ENCODE measurements at places on chromosomes 2 and 18. TPM values are rescaled to one million over a fixed set of nuclear protein-coding genes. Genes with fewer than 3 reads are reported as not detected.

- H3K4me3 ChIP-seq: no peak overlapping the region
- peaks cover 8% of the 10 kb centered on the region for H3K27me3 ChIP-seq
- DNase-seq: no peak
- H3K27ac ChIP-seq: no peak overlapping the region
- peaks cover 10% of the 10 kb centered on the region for H3K4me1 ChIP-seq
These were observed 15.5 kb upstream of the IL1RN start for GRCh38 chr2:113111823-113112287.

Gene MYL12B
- 310 TPM for total RNA-seq

DNA sequence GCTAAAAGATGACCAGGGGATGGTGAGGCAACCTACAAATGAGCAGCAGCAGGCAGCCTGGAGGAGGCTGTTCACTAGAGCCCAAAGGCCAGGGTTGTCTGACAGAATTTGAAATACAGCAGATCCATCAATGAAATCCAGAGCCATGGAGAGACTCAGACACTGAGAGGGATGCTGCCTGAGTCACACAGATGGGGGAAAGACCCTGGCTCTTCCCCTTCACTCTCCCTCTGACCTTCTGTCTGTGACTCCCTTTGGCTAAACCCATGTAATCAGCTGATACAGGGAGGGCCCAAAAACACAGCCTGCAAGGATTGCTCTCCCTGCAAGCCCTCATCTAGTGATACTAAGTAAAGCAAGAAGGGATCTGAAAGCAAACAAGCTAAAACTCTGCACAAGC lies 166.5 kb upstream of the SPOPL start:
- DNase-seq: no peak
- H3K27me3 ChIP-seq: no peaks in the 10 kb centered on the region
- H3K4me3 ChIP-seq: no peak overlapping the region
- H3K4me1 ChIP-seq: no peaks in the 10 kb centered on the region

GRCh38 chr2:13545320-13545719 lies 828.6 kb downstream of the TRIB2 start:
- H3K27ac ChIP-seq: no peak overlapping the region
- H3K36me3 ChIP-seq: no peaks in the 10 kb centered on the region
- H3K4me1 ChIP-seq: no peaks in the 10 kb centered on the region
- no peak overlapping the region for H3K4me3 ChIP-seq
- H3K27me3 ChIP-seq: no peaks in the 10 kb centered on the region

Gene CABLES1
- 0.39 TPM for total RNA-seq

Gene MAP3K19
- total RNA-seq: not detected

DNA sequence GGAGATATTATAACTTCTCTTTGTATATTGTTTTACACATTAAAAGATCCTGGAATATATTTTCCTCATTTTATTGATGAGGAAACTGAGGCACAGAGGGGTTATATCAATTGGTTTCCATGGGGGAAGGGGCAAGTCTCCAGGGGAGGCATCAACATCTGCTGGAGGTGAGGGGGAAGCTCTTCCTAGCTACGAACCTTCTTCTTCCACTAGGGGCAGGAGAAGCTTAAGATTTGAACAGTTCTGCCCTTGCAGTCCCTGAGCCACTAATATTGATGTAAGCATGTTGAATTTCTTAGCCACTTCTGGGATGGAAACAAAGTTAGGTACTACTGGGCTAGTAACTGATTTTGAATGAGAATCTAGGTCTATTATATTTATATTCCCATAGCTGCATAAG lies 140.1 kb upstream of the AQP4 start:
- no peak for DNase-seq
- peaks cover 4% of the 10 kb centered on the region for H3K27me3 ChIP-seq
- no peak overlapping the region for H3K4me3 ChIP-seq

DNA sequence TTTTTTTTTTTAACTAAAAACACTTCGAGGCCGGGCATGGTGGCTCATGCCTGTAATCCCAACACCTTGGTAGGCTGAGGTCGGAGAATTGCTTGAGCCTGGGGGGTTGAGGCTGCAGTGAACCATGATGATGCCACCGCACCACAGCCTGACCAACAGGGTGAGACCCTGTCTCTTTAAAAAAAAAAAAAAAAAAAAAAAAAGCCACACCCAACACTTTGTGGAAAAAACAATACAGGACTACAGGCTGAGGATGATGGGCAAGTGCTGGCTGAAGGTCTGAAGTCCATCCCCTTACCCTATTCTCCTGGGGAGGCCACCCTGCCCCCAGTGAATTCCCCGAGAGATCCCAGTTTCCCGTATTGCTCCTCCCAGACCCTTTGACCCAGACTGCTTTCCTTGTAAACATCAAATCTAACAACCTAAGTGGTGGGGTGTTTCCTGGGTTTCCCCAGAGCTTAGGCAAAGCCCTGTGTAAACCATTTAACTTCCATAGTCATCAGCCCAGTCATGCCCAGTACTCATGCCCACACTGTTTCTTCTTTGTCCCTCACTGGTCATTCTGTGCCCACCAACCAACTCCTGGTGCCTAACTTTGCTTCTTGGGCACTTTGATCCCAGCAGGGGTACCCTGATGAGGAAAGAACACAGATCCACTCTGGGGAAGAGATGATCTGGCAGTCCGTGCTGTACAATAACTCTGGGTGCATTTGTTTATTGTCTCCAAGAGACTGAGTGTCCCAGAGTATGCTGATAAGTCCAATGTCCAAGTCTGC lies 5.8 kb upstream of the TMEM37 start:
- H3K4me3 ChIP-seq: no peak overlapping the region
- no peaks in the 10 kb centered on the region for H3K4me1 ChIP-seq
- no peaks in the 10 kb centered on the region for H3K36me3 ChIP-seq

DNA sequence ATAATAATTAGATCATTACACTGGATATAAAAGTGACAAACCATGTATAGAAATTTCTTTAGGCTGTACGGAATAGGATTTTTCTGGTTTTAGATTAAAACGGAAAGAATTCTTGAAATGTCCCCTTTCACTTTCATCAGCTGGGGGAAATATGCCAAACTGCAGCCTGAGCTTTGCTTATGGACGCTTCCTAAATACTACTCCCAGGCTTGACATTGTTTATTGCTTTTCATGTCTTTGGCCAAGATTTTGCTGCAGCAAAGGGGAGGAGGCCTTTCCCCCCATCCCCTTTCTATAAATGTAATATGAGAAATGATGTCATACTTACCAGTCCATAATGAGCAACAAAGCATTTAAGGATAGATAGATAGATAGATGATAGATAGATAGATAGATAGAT lies 158.4 kb downstream of the MAP2 start:
- no peak overlapping the region for H3K4me3 ChIP-seq
- no peaks in the 10 kb centered on the region for H3K27me3 ChIP-seq
- no peak for DNase-seq
- H3K4me1 ChIP-seq: no peaks in the 10 kb centered on the region

GRCh38 chr18:62838475-62839098 lies 123.2 kb downstream of the PHLPP1 start:
- H3K27me3 ChIP-seq: no peaks in the 10 kb centered on the region
- H3K4me3 ChIP-seq: no peak overlapping the region
- H3K4me1 ChIP-seq: no peaks in the 10 kb centered on the region
- DNase-seq: no peak

DNA sequence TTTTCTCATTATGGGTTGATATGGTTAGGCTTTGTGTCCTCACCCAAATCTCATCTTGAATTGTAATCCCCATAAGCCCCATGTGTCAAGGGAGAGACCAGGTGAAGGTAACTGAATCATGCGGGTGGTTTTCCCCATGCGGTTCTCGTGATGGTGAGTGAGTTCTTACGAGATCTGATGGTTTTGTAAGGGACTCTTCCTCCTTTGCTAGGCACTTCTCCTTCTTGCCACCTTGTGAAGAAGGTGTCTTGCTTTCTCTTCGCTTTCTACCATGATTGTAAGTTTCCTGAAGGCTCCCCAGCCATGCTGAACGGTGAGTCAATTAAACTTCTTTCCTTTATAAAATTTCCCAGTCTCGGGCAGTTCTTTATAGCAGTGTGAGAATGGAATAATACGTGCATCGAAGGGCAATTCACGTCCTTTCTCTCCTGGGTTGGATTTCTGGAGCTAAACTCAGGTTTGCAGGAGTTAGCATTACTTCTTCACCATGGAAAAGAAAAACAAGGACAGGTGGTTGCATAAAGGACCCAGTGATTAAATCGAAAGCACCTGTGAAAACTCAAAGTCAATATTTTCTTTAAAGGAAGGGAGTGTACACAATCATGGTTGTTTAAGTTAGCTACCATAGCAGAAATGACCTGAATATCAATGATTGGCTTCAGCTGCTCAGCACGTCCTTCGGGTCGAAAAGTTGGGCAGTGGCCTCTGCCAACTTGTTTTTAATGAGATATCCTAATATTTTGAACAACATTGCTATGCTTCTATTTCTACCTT lies 54.1 kb downstream of the CDC42EP3 start:
- DNase-seq: no peak
- peaks cover 9% of the 10 kb centered on the region for H3K36me3 ChIP-seq
- H3K27ac ChIP-seq: peak overlapping the region; percentile 83
- H3K4me3 ChIP-seq: peak overlapping the region; percentile 29
- no peaks in the 10 kb centered on the region for H3K27me3 ChIP-seq
- peaks cover 67% of the 10 kb centered on the region for H3K4me1 ChIP-seq

Gene HK2
- 71.3 TPM for total RNA-seq

- H3K4me3 ChIP-seq: no peak overlapping the region
- peak; percentile 51 for DNase-seq
- H3K27me3 ChIP-seq: peaks cover 18% of the 10 kb centered on the region
- H3K27ac ChIP-seq: no peak overlapping the region
- no peaks in the 10 kb centered on the region for H3K36me3 ChIP-seq
These were observed 42.8 kb upstream of the OTOS start for GRCh38 chr2:240183006-240183874.

DNA sequence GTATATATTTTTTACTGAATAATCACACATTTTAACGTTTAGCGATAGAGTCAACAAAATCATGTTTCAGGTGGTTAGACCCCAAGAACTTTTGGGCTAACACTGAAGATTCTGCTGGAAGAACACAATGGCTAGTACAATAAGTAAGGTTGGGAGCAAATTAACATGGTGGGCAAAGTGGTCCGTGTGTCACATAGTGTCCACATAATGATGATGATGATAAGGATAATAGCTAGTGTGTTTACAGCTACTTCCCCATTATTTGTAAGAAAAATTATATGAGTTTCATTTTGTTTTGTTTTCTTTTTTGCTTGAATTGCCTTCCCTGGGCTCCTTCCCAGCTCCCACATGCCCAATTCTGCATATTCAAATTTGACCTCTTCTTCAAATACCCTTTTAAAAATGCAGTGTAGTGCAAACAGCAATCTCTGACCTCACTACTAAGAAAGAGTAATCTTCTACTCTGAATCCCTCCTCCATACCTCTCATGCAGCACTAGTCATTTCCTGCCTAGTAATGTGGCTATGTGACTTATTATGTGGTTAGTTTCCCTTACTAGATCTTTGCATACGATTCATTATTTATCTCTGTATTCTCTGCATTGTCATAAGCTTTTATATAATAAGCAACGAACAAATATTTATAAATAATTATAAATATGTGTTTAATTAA lies 16.9 kb upstream of the VPS54 start:
- DNase-seq: no peak
- H3K27ac ChIP-seq: peak overlapping the region; percentile 3
- peaks cover 16% of the 10 kb centered on the region for H3K36me3 ChIP-seq
- H3K4me1 ChIP-seq: peaks cover 22% of the 10 kb centered on the region
- H3K27me3 ChIP-seq: no peaks in the 10 kb centered on the region

GRCh38 chr2:112488201-112488600 lies 6.2 kb downstream of the TTL start:
- H3K4me1 ChIP-seq: peaks cover 23% of the 10 kb centered on the region
- no peaks in the 10 kb centered on the region for H3K27me3 ChIP-seq
- DNase-seq: no peak
- no peak overlapping the region for H3K27ac ChIP-seq
- H3K4me3 ChIP-seq: no peak overlapping the region
- H3K36me3 ChIP-seq: no peaks in the 10 kb centered on the region

Gene FOXD4L1
- total RNA-seq: 0.31 TPM
